ENCODE measurements at places on chromosomes 7 and 10.
A peak's percentile ranks its signal among the peaks of the same experiment; 100 is the strongest.

GRCh38 chr7:96589038-96589437, 120.6 kb downstream of the SEM1 start:
- no peak for DNase-seq

GRCh38 chr7:127514499-127514898, 70.9 kb downstream of the GCC1 start:
- no peak for DNase-seq

DNA sequence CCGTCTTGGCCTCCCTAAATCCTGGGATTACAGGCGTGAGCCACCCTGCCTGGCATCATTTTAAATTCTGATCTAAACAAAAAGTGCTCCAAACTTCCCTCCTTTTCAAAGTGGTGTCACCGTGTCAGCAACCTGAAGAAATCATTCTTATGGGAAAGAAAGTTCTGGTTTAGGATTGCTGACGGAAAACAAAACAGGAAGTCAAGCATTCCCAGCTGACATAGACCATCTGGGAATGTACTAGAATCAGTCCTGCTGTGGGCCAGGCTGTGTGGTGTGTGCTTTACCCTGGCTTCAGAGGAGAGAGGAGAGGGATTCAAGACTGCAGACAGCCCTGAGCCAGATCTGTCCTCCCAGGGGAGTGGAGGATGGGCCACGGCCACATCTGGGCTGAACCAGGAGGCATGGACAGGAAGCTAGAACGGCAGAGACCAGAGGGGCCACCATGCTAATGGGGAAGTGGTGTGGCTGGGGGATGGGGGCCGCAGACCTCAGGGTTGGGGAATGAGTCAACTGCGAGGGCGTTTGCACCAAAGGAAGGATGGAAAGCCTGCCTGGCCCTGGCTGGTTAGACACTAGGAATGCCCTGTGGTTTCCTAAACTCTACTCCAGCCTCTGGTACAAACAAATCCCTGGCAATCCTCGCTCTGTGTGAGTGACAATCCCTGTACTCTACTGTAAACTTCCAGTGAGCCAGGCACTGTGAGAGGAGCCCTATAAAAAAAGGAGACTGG, 16.7 kb upstream of the CLIP2 start:
- peak; percentile 42 for DNase-seq

- DNase-seq, result no peak
Measured at GRCh38 chr7:155810770-155811559, 1.3 kb downstream of the SHH start.

DNA sequence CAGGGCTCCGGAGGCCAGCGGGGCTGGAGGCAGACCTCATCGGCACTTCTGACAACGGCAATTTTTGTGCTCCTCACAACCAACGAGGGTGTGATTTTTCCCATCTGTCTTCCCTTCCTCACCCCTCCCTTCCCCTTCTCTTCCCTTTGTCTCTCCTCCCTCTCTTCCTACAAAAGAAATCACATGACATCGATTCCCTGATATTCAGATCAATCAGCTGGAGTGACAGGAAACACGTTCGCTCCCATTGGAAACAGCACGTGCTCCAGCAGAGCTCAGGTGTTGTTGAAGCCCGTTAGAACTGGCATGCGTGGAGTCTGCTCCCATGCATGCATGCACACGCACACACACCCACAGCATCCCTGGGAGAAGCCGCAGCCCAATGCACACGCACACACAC, 222.4 kb downstream of the PTPRN2 start:
- DNase-seq, result no peak

DNA sequence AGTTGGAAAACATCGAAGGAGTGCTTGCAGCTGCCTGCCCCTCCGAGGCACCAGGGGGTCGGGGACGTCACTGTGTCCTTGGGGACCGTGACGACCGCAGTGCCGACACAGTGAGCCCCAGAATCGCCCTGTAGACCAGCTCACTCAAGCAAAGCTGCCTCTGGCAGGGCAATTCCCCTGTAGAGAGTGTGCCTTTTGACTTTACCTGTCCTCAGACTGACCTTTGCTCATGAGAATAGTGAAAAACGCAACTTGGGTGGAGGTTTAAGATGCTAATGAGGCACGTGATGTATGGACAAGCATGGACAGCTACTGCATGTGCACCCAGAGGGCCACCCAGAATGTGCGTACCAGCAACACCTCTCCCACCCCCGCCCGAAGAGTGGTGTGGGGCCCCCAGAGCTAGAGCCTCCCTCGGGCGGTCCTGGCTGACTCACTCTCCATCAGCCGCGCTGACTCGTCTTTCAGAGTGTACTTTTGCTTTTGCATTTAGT, 271.9 kb downstream of the ADARB2 start:
- no peak for DNase-seq

GRCh38 chr10:106705681-106706100, 458.8 kb downstream of the SORCS1 start:
- peak; percentile 50 for DNase-seq

DNA sequence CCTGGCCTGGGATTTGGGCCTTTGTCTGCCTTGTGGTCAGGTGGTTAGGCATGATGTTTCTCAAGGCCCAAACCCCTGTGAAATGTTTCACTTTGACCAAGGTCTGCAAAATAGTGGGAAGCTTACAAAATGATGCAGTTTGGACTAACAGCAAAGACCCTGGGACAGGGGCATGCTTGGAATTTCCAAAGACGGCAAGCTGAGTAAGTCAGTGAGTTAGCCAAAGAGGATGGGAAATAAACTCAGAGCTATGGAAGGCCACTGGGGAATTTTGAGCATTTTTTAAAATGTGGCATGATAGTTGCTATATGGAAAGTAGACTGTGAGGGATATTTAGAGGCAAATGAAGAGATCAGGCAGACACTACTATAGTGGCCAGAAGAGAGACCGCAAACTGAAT, 31.6 kb upstream of the PPP1R3C start:
- DNase-seq, result no peak

- no peak for DNase-seq
Measured at GRCh38 chr7:71472962-71473361, 341.0 kb downstream of the GALNT17 start.

GRCh38 chr10:77173615-77174461, 463.8 kb downstream of the KCNMA1 start:
- peak; percentile 74 for DNase-seq

- DNase-seq, result no peak
Measured at GRCh38 chr10:62619413-62619738, 185.1 kb upstream of the ADO start.

DNA sequence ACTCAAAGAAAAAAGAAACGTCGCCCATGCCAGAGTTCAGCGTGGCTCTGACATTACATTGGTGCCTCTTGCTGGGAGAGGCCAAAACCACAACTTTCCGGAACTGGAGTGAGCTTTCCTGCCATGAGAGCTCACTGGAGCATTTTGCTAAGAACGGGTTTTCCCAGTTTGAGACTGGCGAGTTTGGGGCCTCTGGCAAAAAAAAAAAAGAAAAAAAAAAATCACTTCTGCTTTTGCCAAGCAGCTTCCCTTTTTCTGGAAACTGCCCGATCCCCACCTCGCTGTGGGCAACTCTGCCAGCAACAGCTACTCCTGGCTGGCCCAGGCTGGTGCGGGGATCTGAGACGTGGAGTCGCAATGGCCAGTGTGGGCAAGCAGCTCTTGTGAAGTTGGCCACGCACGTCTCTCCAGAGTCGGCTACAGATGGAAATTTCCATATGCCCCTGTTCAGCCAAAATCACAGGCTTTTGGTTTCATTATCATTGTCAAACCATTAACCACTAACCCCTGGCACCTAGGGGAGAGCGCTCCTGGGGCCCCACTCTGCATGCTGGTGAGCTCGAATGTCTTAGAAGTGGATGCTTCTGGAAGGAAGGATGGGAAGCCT, 25.7 kb downstream of the PRKAG2 start:
- peak; percentile 54 for DNase-seq

DNA sequence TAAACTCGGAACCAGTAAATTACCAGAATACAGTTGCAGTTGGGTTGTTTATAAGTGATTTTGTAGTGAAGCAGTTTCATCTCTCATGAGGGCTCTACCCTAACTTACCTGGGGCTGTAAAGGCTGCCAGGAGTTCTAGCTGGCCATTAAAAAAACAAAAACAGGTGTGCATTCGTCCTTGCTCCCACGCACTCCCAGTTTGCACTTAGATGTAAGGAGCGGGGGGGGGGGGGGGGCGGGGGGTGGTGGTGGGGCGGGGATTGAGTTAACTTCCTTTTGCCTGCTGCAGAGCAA, 2.3 kb upstream of the PFKFB3 start:
- DNase-seq, result no peak

- no peak for DNase-seq
Measured at GRCh38 chr7:112162142-112162766, 43.9 kb downstream of the DOCK4 start.

- DNase-seq, result no peak
Measured at GRCh38 chr7:32935558-32935957, 21.7 kb upstream of the FKBP9 start.

GRCh38 chr7:104643587-104644217, 315.3 kb downstream of the LHFPL3 start:
- DNase-seq, result peak; percentile 21

DNA sequence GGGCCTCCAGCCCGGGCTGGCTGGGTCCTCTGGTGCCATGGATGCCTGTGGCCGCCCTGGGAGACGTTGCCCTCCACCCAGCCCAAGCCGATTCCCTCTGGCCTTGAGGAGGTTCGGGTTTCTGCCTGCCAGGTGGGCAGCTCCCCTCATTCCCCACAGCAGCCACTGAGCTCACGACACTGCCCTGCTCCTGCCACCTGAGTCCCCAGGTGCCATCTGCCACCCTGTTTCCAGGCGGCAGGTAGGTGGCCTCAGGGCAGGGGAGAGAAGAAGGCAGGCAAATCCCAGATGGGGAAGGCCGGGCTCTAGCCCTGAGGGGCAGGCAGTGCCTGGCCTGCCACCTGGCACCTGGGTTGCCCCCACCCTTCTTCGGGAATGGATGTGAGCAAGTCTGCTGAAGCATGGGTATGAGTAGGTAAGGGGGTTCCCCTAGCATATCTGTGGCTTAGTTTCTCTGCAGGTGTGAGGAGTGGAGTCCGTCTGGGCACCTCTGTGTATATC, 92.2 kb upstream of the PPIF start:
- no peak for DNase-seq

GRCh38 chr7:117951285-117951684, 78.0 kb upstream of the CTTNBP2 start:
- DNase-seq, result no peak

- no peak for DNase-seq
Measured at GRCh38 chr10:4450981-4451908, 374.8 kb upstream of the AKR1E2 start.

DNA sequence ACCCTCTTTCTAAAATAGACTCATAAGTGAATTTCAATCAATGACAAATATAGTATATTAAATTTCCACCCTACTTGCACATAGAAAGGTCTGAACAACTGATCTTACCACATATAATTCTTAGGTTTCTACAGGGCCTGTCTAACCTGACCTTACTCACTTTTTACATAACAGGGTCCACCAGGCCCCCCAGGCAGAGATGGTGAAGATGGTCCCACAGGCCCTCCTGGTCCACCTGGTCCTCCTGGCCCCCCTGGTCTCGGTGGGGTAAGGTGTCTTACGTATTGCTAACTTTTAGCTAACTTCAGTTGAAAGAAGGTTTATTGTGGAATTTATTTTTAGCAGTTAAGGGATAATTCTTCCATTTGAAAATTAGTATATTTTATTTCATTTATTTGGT, 5.3 kb downstream of the COL1A2 start:
- DNase-seq, result no peak

DNA sequence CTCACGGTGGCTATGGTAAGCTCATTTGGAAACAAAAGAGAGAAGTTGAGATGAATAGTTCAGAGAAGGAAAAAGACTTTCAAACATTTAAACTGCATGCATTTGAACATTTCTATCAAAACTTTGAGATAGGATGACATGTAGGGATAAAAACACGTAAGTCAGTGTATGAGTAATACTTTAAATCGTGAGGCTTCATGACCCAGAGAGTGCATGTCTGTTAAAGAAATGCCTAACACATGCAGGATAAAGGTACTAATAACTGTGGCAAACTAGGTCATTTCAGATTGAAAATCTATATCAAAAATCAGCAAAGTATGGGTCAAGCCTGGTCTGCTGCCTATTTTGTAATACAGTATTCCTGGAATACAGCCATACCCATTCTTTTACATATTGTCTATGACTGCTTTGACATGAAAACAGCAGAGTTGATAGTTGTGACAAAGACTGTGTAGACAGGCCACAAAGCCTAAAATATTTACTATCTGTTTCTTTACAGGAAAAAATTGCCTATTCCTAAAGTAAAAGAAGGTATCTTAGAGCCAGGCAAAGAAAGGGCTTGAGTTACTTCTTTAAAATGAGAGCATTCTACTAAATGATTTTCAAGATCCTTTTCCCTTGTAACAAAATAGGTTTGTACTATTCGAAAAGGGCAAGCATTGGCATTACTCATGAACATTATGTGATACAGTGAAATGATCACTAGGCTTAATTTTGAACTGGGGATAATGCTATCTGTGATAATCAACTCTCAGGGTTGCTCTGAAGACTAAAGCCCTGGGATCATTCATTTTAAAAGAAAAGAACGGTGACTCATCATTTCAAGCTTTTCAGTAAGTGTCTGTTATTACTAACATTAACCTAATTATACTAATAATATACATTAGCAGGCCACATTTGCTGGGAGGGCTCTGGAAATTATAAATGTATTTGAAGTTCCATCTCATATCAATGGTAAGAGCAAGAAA, 185.9 kb downstream of the CRPPA start:
- no peak for DNase-seq

DNA sequence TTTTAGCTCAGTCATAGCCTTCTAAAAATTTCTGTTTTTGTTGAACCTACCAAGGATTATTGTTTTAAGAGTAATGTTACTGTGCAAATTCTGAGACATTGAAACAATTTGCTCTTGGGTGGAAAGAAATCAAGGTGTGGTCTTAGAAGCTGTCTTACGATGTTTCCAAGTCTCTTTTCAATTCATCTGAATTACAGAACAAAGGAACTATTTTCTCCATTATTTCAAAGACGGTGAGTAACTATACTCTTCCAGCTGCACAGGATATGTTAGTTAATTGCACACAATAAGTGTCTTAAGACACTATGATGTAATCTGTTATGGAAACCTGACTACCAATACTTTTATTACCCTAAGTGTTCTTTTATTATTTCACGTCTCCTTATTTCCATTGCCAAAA, 106.8 kb upstream of the POM121L12 start:
- no peak for DNase-seq

- DNase-seq, result no peak
Measured at GRCh38 chr7:18993933-18994668, 123.3 kb downstream of the TWIST1 start.

DNA sequence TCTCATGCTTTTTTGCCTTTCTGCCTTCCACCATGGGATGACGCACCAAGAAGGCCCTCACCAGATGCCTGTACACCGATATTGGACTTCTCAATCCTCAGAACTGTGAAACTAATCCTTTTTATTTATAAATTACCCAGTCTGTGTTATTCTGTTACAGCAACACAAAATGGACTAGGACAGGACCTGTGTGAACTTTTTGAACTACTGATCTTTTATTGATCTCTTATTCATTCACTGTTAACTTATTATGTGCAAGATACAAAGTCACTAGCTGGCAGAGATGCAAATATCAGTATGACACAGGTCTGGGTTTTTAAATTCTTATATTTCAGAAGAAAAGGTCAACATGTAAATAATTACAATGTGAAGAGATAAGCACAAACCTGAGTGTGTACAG, 635.8 kb downstream of the SORCS1 start:
- no peak for DNase-seq

- DNase-seq, result no peak
Measured at GRCh38 chr7:47670729-47671128, 88.8 kb upstream of the TNS3 start.
